ENCODE measurements at places on chromosomes 11 and 22.
A peak's percentile ranks its signal among the peaks of the same experiment; 100 is the strongest.

DNA sequence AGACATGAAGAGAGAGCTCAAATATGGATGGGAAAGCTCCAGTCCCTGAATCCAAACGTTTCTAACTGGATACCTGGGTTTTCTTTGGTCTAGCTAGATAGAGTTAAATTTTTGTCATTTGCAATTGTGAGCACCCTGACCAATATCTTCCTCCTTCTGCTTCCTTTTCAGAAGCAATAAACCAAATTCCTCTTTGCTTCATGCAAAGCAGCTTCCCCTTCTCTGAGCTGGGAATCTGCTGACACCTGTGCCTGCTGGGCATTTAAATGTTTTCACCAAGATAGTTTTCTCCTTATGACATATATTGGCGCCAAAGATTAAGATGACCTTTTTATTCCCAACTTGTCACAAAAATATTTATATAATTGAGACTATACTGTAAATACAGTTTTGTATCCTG is 27.9 kb upstream of the PAK1 start:
- no peak for DNase-seq

- peak; percentile 97 for DNase-seq
Observed at GRCh38 chr22:38755911-38756532, at the start of gene SUN2. SUN2 (minus strand) TSS chr22:38755998; CDS start chr22:38752628, 3,370 bp downstream.

- no peak for DNase-seq
Observed at GRCh38 chr22:49243965-49244364, 583.7 kb downstream of the BRD1 start.

GRCh38 chr11:64181506-64182411 is 4.2 kb upstream of the STIP1 start:
- DNase-seq, result peak; percentile 97

- peak; percentile 94 for DNase-seq
Observed at GRCh38 chr22:36323182-36323854, 64.4 kb downstream of the MYH9 start.

GRCh38 chr11:38448284-38448683 is 1850.2 kb upstream of the RAG2 start:
- DNase-seq, result no peak

- no peak for DNase-seq
Observed at GRCh38 chr11:6427516-6427915, 8.6 kb upstream of the APBB1 start.

DNA sequence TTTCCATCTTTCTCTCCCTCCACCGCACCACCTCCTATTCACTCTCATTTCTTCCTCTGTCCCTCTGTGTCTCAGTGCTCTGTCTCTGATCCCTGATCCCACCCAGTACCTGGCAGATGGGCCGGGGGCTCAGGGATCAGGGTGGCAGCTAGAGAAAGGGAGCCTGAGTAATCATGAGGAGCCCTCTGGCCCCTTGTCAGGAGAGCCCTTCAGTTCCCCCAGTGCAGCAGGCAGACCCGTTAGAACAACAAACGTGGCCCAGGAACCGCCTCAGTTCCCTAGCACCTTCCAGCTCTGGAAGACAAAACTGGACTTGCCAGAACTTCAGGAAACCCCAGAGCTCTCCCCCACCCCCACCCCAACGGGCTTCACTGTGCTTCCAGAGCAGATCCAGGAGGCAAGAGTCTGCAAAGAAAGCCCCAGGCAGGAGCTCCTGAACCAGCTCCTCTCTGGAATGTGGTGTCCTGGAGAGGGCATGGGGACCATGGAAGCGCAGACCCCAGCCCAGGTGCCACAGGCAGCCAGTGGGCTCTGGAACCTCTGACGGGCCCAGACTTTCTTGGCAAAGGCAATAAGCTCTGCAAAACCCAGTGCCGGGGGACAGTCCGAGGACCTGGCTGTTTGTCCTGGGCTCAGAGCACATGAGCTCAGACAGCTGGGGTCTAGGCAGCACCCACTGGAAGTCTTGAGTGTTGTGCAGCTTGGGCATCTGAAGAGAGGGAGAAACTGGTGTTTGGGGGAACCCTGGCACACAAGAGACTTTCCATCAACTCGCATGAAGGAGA is 43.2 kb downstream of the LMO1 start:
- DNase-seq, result no peak

DNA sequence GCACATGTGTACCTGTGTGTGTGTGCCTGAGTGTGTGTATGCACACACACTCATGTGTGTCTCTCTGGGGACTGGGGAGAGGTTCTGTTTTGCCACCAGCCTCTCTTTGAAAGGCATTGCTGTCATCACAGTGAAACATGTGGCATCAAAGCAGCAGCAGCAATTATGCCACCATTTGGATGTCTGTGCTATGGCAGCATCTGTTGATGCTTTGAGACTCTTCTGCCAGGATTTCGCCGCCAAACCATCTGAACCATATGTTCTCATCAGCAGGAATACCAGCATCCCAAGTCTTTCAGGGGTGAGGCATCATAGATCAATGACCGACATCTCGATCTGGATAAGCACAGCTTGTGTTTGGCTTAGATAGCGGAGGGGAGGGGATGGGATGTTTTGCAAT is 168.6 kb downstream of the FAT3 start:
- no peak for DNase-seq

DNA sequence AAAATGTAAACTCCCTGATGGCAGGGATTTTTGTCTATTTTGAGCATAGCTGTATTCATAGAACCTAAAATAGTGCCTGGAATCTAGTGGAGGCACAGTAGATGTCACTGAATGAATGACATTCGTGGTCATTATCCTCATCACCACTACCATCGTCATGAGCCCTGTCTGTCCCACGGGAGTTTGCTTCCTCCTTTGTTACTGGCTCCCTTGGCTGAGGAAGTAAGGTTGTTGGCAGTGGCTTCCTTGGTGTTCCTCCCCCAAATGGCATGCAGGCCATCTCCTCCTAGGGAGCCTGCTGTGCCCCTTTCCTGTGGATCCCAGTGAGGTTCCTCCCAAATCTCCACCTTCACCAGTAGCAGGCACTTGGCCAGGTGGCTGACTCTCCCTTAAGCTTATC is 183.0 kb downstream of the CEP164 start:
- no peak for DNase-seq
